ENCODE measurements at places on chromosomes 7 and 10. TPM values are rescaled to one million over a fixed set of nuclear protein-coding genes. Genes with fewer than 3 reads are reported as not detected.

GRCh38 chr10:128101901-128102300, 24.3 kb downstream of the MKI67 start:
- DNase-seq: no peak

The GIMAP1 gene
- total RNA-seq: 3.5 TPM

DNA sequence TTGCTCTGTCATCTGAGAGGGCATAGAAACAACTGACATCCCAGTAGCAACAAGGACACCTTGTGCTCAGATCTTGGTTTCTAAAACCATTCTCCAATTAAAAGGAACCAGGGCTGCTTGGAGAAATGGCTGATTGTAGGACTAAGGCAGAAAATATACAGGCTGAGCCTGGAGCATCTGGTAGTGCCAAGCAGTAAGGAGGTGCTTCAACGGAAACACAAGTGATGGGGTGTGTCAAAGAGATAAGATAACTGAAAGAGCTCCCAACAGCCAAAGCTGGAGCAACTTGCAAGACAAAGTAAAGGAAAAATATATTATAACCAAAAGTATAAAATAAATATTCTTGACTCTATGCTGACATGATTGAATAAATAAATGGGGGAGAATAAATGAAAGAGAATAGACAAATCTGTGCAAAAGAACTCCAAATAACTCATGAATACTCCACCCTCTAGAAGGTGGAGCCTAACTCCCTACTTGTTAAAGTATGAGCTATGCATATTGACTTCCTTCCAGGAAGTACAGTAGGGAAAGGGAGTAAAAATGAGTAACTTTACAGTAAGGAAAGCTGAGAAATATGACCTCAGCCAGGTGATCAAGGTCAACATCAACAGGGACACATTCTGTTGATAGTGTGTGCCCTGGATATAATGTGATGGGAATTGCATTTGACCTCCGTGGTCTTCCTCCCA, 162.4 kb downstream of the NOC3L start:
- no peak for DNase-seq

- no peak for DNase-seq
Measured at GRCh38 chr10:127872011-127872761, 20.6 kb downstream of the CLRN3 start.

The VAX1 gene
- total RNA-seq: not detected

Measured in cardiac septum (tissue), 1 donor.